ENCODE measurements at places on chromosomes 16 and 17.

- DNase-seq: peak; percentile 55
Measured at GRCh38 chr17:66673668-66674276, 161.1 kb upstream of the CACNG5 start.

GRCh38 chr17:28548417-28549130, 3.9 kb downstream of the UNC119 start:
- DNase-seq: no peak

- DNase-seq: no peak
Measured at GRCh38 chr16:49598383-49599170, 225.0 kb downstream of the C16orf78 start.

DNA sequence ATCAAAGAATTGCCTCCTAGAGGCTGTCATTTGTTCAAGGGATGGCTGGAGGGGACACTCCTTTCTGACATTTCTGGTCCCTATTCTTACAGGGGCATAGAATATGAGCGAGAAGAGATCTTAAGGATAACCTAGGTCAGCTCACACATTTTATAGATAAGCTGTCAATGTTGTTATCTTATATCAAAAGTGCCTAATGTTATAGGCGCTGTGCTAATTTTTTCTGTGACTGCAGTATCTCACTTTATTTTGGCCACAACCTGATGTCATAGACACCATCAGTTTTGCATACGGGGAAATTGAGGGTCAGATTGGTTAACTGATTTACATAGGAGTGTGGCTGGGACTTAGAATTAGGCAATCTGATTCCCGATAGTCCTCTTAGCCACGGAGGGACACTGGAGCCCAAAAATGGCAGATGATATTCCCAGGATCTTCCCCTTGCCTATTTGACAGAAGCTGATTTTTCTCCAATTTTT, 1.2 kb downstream of the CPD start:
- DNase-seq: no peak

DNA sequence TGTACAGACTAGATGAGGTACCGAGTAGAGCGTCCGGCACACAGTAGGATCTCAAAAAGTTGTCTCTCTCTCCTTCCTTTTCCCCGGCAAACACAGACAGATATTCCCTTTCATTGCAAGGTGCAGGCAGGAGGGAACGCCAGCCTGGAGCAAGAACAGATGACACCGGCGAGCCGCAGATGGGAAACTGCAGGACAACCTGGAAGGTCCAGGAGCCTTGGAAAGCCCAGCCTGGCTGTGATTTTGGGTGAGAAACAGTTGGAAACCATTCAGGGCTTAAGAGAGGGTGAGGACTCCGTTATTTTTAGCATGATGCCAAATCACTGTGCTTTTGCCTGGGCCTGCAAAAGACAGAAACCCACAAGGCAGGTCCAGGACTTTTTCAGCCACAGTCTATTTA, 7.3 kb downstream of the CDH11 start:
- DNase-seq: no peak

- DNase-seq: no peak
Measured at GRCh38 chr17:49360796-49361128, 1.3 kb downstream of the ZNF652 start.

DNA sequence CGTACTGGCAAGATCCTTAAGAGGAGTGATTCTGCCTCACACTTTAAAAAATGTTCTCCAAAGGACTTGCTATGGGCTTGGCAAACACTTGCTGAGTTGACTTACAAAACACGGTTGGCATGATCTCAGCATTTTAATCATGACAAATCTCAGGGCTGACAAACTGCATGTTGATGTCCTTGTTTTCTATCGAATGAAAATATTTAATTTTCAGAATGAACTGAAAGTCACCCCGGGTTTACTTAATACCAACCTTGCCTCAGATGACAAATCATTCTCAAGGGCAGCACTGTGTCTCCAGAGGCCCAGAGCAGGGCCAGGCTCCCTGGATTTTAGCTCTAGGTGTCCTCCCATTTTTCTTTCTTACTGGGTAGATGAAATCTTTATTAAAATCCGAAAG, 229.1 kb upstream of the ZFHX3 start:
- DNase-seq: no peak

GRCh38 chr17:9090641-9091096, 69.4 kb downstream of the NTN1 start:
- DNase-seq: no peak

DNA sequence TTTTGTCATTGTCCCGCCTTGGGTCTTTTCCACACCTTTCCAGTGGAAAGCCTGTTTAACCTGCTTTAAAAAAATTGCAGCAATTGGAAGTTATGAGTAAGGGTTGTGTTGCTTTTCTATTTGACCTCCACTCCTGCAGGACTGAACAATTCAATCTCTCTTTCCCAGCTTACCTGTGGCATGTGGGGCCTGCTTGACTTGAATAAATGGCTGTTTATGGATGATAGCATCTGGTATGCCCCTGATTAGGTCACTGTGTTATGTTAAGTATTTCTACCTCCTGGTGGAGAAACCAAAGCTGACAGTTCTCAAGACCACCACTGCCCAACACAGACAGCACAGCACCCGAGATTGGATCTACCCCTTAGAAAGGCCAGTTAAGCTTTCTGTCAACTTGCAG, 64.8 kb upstream of the NOG start:
- no peak for DNase-seq

GRCh38 chr17:9862220-9862619, 36.5 kb downstream of the GLP2R start:
- DNase-seq: no peak

- no peak for DNase-seq
Measured at GRCh38 chr17:50658616-50659015, 23.9 kb downstream of the ABCC3 start.

DNA sequence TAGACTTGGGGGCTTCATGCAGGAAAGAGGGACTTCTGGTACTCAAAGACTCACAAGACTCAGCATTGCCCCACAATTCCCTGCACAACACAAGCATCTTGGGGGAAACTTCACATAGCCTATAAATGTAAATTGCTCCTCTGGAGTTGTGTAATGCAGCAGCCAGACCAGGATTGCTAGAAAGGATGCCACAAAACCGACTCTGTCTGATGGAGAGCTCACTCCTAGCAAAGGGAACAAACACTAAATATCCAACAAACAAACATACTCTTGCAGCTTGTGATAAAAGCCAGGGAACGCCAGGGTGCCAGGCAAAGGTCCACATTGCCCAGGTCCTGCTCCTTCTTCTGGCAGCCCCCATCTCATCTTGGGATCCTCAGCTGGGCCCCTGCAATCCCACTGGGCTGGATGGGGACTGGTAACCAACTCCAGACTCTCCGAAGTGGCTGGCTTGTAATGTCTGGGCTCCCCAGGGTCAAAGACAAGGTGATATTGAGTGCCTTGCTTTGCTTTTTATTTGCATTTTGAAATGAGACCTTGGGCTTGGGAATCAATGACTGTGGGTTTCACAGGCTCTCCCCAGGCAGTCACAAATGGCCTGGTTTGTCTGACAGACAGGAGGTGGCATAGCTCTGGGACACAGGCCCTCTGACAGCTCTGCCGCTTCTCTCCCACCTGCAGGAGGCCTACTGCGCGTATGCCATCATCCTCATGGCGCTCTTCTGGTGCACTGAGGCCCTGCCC, 15.3 kb downstream of the SLC13A2 start:
- DNase-seq: no peak

DNA sequence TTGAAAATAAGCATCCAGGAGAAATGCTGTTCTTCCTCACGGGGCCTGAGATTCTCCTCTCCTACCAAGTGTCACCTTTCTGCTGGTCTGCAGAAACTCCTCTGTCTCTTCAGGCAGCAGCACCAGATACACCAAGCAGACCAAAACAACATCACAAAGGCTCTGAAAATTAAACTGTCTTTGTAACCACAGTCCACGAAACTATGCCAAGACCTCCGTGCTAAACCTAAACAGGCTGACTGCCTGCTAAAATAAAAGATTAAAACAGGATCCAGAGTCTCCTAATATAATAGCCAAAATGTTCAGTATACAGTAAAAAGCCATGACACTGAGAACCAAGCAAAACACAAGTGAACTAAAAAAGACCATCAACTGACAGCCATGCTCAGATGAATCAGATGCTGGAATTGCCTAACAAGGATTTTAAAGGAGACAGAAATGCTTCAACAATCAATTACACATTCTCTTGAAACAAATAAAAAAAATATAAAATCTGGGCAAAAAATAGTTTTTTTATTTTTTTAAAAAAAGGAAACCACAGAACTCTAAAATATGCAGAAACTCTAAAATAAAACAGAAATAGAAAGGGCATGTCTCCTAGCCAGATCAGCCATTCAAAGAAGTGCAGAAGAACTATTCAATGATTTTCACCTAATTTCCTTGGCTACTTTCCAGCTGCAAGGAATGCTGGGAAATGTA, 50.3 kb upstream of the TOX3 start:
- DNase-seq: no peak
